Mesenteric fat pad (tissue), 1 donor: ENCODE measurements at places on chromosomes 4 and X. TPM values are rescaled to one million over a fixed set of nuclear protein-coding genes. Genes with fewer than 3 reads are reported as not detected.

HPGD gene
- total RNA-seq = 12.9 TPM

MAOA gene
- total RNA-seq = 232 TPM

STATH gene
- not detected for total RNA-seq

NR0B1 gene
- not detected for total RNA-seq

PPEF2 gene
- total RNA-seq = not detected

C4orf50 gene
- not detected for total RNA-seq
